Stimulated activated memory B cell treated with anti-CD40 and anti-IgM and Interleukin-4, amounts not matched to agents 10 μg/mL and 1 μg/mL and 100 μg/mL, for 72 hours (primary cell): ENCODE measurements at places on chromosomes 12 and 14.
A peak's percentile ranks its signal among the peaks of the same experiment; 100 is the strongest.

DNA sequence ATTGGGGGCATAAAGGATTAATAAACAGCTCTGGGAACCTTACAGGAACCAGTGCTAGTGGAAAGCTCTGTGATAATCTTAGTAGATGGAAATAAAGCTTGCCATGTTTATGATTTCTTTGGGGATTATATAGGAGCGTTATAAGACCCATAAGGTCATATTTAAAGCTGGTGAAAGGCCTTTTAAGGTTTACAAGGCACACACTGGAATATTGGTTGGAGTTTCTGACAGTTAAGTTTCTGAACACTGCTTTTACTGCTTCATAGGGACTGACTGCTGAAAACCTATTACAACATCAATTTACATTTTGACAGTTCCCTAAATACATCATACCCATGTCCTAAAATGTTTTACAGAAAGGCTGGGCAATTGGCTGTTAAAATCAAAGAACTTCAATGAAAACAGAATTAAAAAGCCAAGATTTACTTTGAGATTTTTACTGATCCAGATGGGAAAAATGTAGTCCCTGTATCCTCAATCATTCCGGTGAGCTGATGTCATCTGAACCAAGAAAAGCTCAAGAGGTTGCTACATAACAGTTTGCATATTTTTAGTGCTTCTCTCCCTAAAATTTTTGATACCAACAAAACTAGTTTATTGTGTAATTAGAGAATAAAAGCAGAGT is 153.7 kb upstream of the IGF1 start:
- no peak for ATAC-seq

DNA sequence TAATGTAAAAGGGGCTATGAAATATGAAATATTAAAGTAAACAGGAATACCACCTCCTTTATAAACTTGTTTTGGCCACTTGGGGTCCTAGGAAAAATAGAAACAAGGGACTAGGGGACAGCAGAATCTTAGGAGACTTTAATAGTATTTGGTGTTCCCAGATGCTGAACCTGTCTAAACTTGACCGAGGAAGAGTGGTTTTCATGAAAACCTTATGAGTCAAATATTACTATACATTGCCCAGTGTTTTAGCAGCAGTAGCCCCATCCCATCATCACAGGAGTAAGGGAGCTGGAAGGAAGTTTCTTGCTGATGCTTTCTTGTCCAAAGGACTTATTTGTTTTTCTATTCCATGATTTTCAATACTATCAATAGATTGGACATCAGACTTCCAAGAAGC is 177.5 kb upstream of the CAND1 start:
- ATAC-seq: no peak

DNA sequence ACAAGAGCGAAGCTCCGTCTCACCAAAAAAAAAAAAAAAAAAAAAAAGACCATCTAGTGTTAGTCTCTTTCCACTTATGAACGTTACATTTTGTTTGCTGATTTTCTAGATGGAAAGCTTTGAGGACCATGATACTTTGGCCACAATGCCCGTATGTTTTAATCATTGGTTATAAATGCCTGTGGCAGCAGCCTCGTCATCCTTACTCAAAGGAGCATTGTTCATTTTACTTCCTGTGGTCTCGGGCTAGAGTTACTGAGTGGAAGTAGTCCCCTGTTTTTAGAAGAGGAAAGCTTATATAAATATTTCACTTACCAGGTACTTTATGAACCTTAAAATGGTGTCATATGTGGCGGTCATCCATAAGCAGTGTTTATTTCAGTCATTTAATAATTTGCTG is 359.9 kb downstream of the AEBP2 start:
- ATAC-seq: no peak

- no peak for ATAC-seq
Observed at GRCh38 chr12:31961137-31961536, 1.9 kb downstream of the RESF1 start.

GRCh38 chr12:58645946-58646345 is 274.4 kb downstream of the LRIG3 start:
- no peak for ATAC-seq

- no peak for ATAC-seq
Observed at GRCh38 chr12:116366824-116367223, 89.3 kb upstream of the MED13L start.

DNA sequence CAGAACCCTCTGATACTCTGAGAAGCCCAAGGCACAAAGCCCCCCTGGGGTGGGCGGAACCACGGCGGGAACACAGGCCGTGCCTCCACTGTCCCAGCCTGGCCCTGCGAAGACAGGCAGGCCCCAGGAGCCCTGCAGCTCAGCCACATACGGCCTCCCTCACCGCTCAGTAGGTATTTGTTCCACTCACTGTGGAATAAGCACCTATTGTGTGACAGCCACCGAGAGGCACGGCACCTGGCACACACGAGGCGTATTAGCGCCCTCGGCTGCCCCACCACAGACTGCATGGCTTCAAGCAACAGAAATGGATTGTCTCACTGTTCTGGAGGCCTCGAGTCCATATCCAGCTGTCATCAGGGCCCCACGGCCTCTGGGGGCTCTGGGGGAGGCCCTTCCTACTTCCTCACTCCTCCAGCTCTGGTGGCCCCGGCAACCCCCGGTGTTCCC is 66.3 kb downstream of the NCOR2 start:
- ATAC-seq: no peak

DNA sequence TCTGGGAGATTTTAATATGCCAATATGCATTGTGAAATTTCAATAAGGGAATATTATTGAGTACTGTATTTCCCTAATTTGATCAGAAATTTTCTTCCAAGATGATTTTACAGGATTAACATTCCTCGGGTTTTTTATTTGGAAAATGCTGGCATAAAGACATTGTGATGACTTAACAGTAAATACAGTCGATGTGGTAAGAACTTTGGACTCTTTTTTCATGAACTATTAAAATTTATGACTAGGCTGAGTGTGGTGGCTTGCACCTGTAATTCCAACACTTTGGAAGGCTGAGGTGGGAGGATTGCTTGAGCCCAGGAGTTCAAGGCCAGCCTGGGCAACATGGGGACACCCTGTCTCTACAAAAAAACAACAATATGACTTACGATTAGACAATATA is 197.1 kb upstream of the RASSF8 start:
- ATAC-seq: no peak

GRCh38 chr12:77795699-77796098 is 35.0 kb upstream of the NAV3 start:
- no peak for ATAC-seq

- ATAC-seq: no peak
Observed at GRCh38 chr14:39232554-39233415, 930 bp upstream of the MIA2 start.

- ATAC-seq: no peak
Observed at GRCh38 chr12:127336416-127336815, 930.6 kb upstream of the TMEM132C start.

- no peak for ATAC-seq
Observed at GRCh38 chr14:96830946-96831345, 33.8 kb downstream of the VRK1 start.

DNA sequence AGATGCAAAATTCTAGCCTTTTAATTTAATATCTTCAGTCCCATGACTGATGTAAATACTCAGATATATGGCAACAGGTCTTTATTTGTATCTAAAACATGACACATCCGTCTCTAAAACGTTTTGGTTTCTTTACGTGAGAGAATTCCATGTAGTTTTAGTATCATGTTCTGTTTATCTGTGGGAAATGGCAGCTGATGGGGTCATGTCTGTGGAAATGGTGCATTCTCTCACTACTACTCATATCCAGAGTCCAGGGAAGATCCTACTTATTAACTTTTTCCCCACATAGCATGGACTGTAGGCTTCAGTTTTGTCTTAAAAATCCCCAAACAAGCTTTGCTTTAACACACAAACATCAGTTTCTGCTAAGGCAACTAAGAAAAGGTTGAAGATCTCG is 53.8 kb downstream of the SPTLC2 start:
- no peak for ATAC-seq

DNA sequence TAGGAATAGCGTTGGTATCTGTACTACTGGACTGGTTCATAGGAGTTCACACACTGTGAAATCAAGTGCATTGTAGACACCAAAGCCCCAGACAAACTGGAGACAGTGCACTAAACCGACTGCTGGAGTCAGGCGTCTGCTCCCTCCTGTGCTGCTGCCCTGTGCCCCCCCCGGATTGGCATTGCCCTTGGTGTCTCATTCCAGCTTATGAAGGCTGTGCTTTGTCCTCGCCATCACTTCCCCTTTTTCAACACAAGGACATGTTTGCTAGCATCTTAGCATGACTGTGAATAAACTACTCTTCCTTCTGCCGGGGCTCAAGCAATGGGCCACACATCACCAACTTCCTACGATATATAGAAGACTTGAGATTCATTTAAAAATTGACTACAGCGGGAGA is 84.0 kb downstream of the TMCC3 start:
- ATAC-seq: no peak

DNA sequence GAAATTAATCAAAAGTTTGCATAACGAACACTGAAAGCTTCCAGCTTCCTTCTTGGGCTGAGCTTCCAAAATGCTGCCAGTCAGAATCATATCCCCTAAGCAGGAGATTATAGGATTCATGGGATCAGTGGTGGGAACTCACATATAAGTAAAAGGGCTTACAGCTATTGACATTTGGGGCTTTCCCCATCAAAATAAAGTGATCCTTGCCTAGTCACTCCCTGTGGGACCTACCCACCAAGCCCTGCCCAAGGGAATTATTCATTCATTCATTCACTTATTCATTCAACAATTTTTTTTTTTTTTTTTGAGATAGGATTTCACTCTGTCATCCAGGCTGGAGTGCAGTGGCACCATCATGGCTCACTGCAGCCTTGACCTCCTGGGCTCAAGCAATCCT is 47.5 kb upstream of the NR1H4 start:
- no peak for ATAC-seq

DNA sequence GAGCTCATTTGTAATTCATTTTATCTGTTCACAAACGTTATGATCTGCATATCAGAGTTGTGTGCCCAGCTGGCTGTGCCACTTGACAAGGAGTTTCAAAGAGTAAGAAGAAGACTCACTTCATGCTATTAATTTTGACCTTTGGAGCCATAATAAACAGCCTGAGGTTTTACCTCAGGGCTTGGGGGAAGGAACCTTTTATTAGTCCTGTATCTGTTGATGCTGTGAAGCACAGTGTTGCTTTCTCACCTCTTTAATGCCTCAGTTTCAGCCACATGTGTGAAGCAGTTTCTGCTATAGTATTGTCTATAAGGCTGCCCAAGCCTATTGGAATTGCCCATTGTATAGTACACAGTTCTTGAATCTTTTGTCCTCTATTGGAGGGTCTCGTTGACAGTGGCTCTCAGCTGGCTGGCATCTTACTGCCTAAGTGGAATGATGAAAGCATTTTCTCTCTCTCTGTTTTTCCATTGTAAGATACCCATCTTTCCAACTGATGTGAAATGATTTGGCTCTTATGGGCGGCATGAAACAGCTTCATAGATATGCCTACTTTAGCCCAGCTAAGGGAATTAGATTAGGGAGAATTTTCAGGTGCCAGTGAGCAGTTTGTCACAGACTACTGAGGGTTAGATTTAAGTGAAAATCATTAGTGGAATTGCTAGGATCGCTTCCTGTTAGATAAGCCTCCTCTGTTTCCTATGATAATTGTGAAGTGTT is 34.7 kb downstream of the GPATCH2L start:
- no peak for ATAC-seq

DNA sequence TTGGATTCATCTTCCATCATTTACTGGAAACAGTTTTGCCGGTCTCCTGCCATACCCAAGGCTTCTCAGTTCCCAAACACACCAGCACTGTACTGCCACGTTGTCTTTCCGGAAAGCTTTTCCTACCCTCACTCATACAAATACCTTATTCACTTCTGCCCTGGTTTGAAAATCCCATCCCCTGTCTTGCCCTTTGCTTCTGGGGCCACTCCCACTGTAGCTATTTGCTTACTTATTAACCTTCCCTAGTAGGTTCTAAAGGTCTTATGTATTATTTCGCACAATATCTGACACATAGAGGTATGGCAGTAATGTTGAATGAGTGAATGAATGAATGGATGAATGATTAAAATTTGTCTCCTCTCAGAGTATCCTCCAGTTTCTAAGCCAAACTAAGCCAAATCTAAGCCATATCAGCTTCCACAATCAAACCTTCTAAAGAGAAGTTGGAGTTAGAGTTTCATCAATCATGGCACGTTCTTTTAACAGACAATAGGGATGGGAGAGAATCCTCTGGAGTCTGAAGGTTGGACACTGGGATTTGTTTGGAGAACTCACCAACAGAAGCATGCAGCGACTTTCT is 18.6 kb downstream of the TSPAN8 start:
- ATAC-seq: peak; percentile 20

DNA sequence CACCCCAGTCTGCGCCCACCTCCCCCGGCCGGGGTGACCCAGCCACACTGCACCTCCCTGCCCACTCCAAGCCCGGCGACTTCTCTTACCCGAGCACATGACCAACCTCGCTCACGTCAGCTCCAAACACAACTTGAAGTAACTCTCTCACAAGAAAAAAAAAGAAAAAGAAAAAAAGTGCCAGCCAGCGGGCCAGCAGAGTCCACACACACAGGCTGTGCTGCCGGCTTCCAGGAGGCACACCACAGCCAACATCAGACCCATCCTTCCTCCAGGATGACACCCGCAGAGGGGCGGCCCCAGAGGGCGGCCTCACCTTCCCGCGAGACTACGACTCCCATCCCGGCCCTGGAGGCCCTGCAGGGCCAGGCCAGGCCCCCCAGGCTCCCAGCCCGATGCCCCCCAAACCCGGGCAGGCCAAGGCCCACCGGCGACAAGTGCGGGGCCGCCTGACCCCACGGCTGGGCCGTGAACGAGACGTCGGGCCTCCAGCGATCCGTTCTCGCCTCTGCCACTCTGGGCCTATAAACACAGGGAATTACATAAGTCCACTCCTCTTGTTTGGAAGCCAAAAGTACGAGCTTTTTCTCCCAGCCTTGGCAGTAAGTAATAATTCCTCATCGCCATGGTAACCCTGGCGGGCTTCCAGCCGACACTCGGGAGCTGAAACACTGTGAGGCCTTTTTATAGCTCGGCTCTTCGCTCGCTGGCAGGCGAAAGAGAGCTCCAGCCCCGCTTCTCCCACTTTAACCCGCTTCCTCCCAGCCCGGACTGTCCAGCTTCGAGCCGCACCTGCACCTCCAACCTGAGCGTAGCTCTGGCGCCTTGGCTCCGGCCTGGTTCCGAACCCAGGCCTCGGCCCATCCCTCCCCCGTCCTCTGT is 49.1 kb downstream of the NCOR2 start:
- ATAC-seq: no peak

DNA sequence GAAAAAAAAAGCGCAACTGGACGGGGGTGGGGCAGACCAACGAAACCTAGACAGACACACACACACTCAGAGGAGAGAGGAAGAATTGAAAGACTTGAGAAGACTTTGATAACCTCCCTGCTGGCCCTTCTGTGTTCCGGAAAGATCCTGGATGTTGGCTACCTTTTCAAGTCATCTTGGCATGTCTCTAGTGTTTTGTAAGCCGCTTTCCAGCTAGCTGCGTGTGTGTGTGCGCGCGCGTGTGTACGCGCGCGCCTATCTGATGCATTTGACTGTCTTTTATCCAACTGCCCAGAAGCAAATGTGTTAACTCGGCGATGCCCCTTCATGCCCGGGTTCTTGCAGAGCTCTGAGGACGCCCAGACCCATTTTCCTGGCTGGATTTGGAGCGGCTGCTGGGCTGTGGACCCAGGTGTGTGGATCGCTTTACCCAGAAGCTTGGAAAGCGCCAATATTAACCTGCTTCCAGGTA is 664 bp downstream of the LRFN5 start:
- no peak for ATAC-seq
